ENCODE measurements at places on chromosomes 6 and 20.

DNA sequence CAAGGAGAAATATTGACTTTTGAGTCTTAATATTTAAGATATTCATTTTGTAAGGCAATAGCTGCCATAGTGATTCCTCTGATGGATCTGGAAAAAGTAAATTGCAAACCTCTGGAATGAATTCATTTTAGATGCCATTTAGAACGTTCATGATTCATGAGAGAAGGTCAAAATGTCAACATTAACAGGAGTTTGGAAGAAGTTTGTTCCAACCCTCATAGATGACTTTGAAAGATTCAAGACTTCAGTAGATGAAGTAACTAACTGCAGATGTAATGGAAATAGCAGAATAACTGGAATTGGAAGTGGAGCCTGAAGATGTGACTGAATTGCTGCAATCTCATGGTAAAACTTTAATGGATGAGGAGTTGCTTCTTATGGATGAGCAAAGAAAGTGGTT lies 100.9 kb upstream of the CCN2 start:
- no peak for DNase-seq

GRCh38 chr6:168067081-168067759 lies 11.8 kb downstream of the FRMD1 start:
- DNase-seq: no peak

- DNase-seq: no peak
Observed at GRCh38 chr20:40966516-40967185, 62.0 kb upstream of the TOP1 start.

DNA sequence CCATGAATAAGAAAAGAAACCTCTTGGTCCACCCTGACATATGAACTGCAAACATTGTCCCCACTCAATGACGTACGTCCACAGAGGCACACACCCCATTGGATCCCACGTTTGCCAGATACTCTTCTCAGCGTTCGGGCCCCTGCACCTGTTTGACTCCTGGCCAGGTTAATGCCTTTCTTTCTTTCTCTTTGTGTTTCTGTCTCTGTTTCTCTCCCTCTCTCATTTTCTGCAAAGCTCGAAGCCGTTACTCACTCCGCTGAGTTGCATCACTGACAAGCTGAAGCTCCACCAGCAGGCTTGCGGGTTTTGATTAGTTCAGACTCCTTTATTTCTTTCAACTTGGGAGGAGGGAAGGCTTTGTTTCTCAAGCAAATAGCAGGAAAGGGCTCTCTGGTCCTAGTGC lies 135.5 kb upstream of the SUPT3H start:
- no peak for DNase-seq
